ENCODE measurements at places on chromosomes 2 and 18. TPM values are rescaled to one million over a fixed set of nuclear protein-coding genes. Genes with fewer than 3 reads are reported as not detected.

The ARMC9 gene
- total RNA-seq: 68.5 TPM

The RASGRP3 gene
- total RNA-seq: 16.2 TPM

The BOLL gene
- not detected for total RNA-seq

The NDC80 gene
- total RNA-seq: not detected

The PSD4 gene
- 16.9 TPM for total RNA-seq

The POTEJ gene
- total RNA-seq: not detected

The DSC3 gene
- 12.9 TPM for total RNA-seq

The AAMP gene
- total RNA-seq: 97.5 TPM

GRCh38 chr2:234880551-234881211 lies 71.1 kb upstream of the SH3BP4 start:
- no peak overlapping the region for H3K27ac ChIP-seq
- DNase-seq: no peak
- H3K4me3 ChIP-seq: no peak overlapping the region
- peaks cover 6% of the 10 kb centered on the region for H3K4me1 ChIP-seq
- H3K27me3 ChIP-seq: no peaks in the 10 kb centered on the region
- no peaks in the 10 kb centered on the region for H3K36me3 ChIP-seq

DNA sequence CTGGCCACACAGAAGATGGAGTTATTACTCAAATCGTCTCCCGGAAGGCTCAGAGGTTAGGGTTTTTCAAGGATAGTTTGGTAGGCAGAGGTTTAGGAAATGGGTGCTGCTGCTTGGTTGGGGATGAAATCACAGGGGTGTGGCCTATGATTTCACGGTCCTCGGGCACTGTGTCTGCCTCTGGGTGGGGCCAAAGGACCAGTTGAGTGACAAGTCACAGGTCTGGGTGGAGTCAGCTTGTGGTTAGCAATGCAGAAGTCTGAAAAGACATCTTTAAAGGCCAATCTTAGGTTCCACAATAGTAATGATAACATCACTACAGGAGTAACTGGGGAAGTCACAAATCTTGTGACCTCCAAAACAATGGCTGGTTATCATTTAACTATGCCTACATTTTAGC lies 387.8 kb downstream of the ZNF521 start:
- no peak overlapping the region for H3K4me3 ChIP-seq
- no peak overlapping the region for H3K27ac ChIP-seq
- no peak for DNase-seq
- no peaks in the 10 kb centered on the region for H3K4me1 ChIP-seq
- H3K27me3 ChIP-seq: no peaks in the 10 kb centered on the region

- no peaks in the 10 kb centered on the region for H3K36me3 ChIP-seq
- peak overlapping the region; percentile 38 for H3K4me3 ChIP-seq
- H3K4me1 ChIP-seq: peaks cover 84% of the 10 kb centered on the region
- peak overlapping the region; percentile 97 for H3K27ac ChIP-seq
- no peak for DNase-seq
Measured at GRCh38 chr2:109174626-109175349, 45.8 kb downstream of the SH3RF3 start.

DNA sequence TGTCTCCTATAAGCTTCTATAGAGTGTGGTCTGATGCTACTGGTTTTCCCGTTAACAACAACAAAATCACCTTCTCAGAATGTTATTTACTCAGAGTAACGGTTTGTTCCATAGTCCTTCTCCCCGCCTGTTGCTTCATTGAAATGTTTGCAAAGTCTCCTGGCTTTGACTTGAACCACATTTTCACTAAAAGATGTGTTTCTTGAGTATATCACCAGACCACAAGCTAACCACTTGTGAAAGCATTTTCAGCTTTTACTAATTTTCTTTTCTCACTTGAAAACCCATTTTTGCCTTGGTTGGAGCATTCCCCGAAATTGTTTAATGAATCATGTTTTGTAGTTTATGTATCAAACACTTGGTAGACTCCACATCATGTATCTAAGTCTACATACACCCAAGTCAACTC lies 121.2 kb downstream of the DPP4 start:
- H3K4me3 ChIP-seq: no peak overlapping the region
- DNase-seq: no peak
- no peaks in the 10 kb centered on the region for H3K27me3 ChIP-seq
- H3K36me3 ChIP-seq: no peaks in the 10 kb centered on the region
- H3K4me1 ChIP-seq: no peaks in the 10 kb centered on the region

DNA sequence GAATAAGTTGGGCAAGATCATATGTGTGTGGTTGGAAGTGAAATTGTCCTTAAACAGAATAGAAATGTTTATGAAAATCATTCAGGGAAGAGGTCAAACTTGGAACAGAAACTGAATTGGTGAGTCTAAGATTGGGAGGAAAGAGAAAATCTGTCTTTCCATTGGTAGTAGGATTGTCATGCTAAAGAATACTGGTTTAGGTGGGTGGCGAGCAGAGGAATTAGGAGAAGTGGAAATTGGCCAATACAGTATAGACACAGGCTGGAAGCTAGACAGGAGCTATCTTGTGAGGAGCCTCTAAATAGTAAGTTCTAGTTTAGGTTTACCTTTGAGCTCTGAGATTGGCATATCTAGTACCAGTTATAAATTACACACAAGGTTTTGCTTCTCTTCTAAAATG lies 80.9 kb upstream of the KYNU start:
- no peak overlapping the region for H3K27ac ChIP-seq
- no peak overlapping the region for H3K4me3 ChIP-seq
- DNase-seq: no peak
- H3K4me1 ChIP-seq: no peaks in the 10 kb centered on the region
- no peaks in the 10 kb centered on the region for H3K36me3 ChIP-seq

- H3K36me3 ChIP-seq: no peaks in the 10 kb centered on the region
- H3K27me3 ChIP-seq: no peaks in the 10 kb centered on the region
- no peaks in the 10 kb centered on the region for H3K4me1 ChIP-seq
- peak overlapping the region; percentile 20 for H3K27ac ChIP-seq
- no peak for DNase-seq
Measured at GRCh38 chr2:161076936-161077335, 83.3 kb upstream of the TANK start.

GRCh38 chr18:49910986-49911385 lies 97.7 kb upstream of the ACAA2 start:
- no peak overlapping the region for H3K4me3 ChIP-seq
- no peaks in the 10 kb centered on the region for H3K27me3 ChIP-seq
- no peaks in the 10 kb centered on the region for H3K4me1 ChIP-seq
- no peak for DNase-seq
- H3K36me3 ChIP-seq: no peaks in the 10 kb centered on the region

DNA sequence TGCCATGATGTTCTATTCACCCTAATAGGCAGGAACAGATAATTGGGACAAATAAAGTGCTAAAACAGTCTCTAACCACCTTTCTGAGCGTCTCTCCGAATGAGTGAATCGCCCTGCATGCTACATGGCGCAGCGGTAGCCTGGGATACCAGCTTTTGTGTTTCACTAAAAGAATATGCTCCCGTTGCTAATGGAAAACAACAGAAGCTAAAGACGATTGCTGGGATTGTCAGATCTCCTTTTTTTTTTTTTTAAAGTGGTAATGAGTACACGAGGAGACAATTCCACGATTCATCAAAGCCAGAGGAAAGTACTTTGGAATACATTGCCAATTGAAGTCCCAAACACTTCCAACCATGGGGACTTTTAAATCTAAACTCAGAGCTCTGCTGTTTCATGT lies 1815.3 kb upstream of the CELF4 start:
- no peaks in the 10 kb centered on the region for H3K27me3 ChIP-seq
- no peaks in the 10 kb centered on the region for H3K4me1 ChIP-seq
- H3K36me3 ChIP-seq: no peaks in the 10 kb centered on the region
- no peak overlapping the region for H3K4me3 ChIP-seq

DNA sequence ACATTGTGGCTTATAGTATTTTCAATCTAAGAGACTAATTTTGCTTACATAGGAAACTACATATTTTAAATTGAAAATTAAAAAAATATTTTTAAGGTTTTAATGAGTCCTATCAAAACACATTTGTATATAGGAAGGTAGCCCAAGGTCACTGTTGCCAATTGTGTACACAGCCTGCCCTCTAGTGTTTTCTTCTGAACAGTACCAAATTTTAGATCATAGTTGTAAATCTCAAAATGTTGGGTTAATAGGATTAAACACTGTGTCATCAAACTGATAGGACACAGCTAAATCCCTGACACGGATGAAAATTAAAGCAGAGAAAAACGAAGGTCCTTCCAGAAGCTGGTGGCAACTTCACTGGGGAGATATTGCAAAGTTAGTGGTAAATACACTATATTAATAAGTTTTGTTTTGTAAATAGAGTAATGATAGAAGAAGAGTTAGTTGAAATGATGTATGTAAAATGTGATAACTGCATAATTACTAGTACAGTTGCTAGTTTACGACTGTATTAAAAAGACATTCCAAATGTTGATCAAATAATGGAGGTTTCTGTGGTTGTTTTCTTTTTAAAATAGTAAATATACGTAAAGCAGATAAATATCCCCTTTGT lies 19.7 kb downstream of the CLUL1 start:
- no peaks in the 10 kb centered on the region for H3K36me3 ChIP-seq
- H3K27me3 ChIP-seq: no peaks in the 10 kb centered on the region
- H3K27ac ChIP-seq: no peak overlapping the region
- no peak overlapping the region for H3K4me3 ChIP-seq
- H3K4me1 ChIP-seq: no peaks in the 10 kb centered on the region
- DNase-seq: no peak

DNA sequence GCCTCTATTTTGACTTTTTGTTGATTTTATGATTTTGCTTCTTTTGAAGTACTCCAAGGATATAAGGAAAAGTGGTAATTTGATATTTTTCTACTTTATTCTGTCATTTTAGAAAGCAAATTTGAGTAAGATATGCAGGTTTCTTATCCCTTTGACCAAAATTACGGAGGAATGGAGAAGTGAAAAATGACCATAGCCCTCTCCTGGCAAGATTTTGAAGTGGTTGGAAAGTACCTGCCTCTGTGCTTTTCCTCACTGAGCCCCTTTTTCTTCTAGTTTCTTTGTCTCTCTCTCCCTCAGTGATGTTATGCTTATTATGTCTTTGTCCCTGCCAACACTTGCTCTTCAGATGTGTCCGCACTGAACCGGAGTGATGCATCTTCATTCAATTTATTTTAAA lies 898.1 kb downstream of the EPHA4 start:
- no peaks in the 10 kb centered on the region for H3K4me1 ChIP-seq
- H3K36me3 ChIP-seq: no peaks in the 10 kb centered on the region
- H3K4me3 ChIP-seq: no peak overlapping the region
- H3K27me3 ChIP-seq: no peaks in the 10 kb centered on the region

GRCh38 chr2:172013396-172013795 lies 13.6 kb downstream of the METAP1D start:
- no peak for DNase-seq
- no peaks in the 10 kb centered on the region for H3K4me1 ChIP-seq
- H3K36me3 ChIP-seq: no peaks in the 10 kb centered on the region
- H3K27ac ChIP-seq: no peak overlapping the region

DNA sequence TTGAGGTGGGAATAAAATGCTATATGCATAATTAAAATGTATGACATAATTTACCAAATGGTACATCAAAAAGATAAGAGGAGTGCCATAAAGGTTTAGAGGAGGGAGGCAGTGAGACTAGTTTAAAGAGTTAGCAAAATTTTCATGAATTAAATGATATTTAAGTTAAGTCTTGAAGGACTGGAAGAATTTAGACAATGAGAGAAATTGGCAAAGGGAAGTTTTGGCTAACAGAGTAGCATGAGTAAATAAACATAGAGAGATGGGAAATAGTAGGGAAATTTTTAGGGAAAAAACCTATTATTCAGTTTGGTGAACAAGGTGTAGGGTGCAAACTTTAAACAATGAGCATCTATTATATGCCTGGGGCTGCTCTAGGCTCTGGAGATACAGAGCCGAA lies 68.8 kb downstream of the CAVIN2 start:
- H3K4me3 ChIP-seq: no peak overlapping the region
- no peaks in the 10 kb centered on the region for H3K27me3 ChIP-seq
- no peak overlapping the region for H3K27ac ChIP-seq
- no peaks in the 10 kb centered on the region for H3K4me1 ChIP-seq
- H3K36me3 ChIP-seq: no peaks in the 10 kb centered on the region
- DNase-seq: no peak

DNA sequence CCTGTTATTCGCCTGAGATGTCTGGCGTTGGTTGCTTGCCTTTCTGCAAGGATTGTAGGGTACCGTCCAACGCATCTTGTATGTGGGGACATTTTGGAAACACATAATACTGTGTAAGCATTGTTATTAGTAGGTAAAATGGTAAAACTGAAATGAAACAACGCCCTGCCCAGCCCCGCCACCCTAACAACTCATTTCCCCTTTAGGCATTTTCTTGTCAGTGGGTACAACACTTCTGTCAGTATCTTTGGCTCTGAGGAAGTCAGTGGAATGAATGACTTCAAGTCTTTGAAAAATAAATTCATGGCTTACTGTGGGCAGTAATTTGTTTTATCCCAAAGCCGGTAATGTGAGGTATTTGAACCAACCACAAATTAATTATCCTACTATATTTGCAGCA lies 86.0 kb downstream of the FMNL2 start:
- H3K4me1 ChIP-seq: peaks cover 12% of the 10 kb centered on the region
- no peak for DNase-seq
- no peak overlapping the region for H3K27ac ChIP-seq
- H3K4me3 ChIP-seq: no peak overlapping the region
- no peaks in the 10 kb centered on the region for H3K36me3 ChIP-seq

GRCh38 chr2:233424154-233424951 lies 70.1 kb downstream of the DGKD start:
- DNase-seq: peak; percentile 28
- H3K4me3 ChIP-seq: no peak overlapping the region
- peak overlapping the region; percentile 41 for H3K27ac ChIP-seq
- no peaks in the 10 kb centered on the region for H3K27me3 ChIP-seq
- no peaks in the 10 kb centered on the region for H3K36me3 ChIP-seq

- no peaks in the 10 kb centered on the region for H3K4me1 ChIP-seq
- no peak for DNase-seq
- H3K4me3 ChIP-seq: no peak overlapping the region
- no peaks in the 10 kb centered on the region for H3K36me3 ChIP-seq
Measured at GRCh38 chr2:96913398-96914202, 43.7 kb upstream of the SEMA4C start.

DNA sequence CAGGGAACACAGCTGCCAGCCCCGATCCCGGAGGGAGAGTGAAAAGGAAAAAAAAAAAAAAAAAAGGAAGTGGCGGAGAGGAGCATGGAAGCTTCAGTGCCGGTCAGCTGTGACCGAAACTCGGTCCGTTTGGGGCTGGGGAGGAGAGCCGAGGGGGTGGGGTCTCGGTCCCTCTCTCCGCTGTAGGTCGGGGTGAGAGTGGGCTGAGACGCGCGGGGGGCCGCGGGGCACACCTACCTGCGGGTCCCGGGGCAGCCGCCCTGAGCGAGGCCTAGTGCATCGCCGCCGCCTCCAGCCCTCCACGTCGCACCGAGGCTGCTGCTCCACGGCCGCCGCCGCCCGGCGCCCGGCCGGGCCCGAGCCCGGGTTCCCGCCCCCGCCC lies 536 bp downstream of the VPS54 start:
- peaks cover 40% of the 10 kb centered on the region for H3K4me1 ChIP-seq

GRCh38 chr18:46720521-46720920 lies 36.3 kb downstream of the ST8SIA5 start:
- no peak for DNase-seq
- H3K4me3 ChIP-seq: no peak overlapping the region
- no peaks in the 10 kb centered on the region for H3K36me3 ChIP-seq
- H3K4me1 ChIP-seq: peaks cover 11% of the 10 kb centered on the region
- no peaks in the 10 kb centered on the region for H3K27me3 ChIP-seq

- no peaks in the 10 kb centered on the region for H3K27me3 ChIP-seq
- H3K4me3 ChIP-seq: no peak overlapping the region
- H3K36me3 ChIP-seq: peaks cover 9% of the 10 kb centered on the region
- DNase-seq: no peak
- peaks cover 12% of the 10 kb centered on the region for H3K4me1 ChIP-seq
Measured at GRCh38 chr2:100391735-100392515, 25.5 kb downstream of the CHST10 start.

GRCh38 chr2:174012347-174013314 lies 47.5 kb upstream of the SP3 start:
- peak overlapping the region; percentile 97 for H3K27ac ChIP-seq
- peak overlapping the region; percentile 82 for H3K4me3 ChIP-seq
- DNase-seq: no peak
- no peaks in the 10 kb centered on the region for H3K27me3 ChIP-seq
- H3K4me1 ChIP-seq: peaks cover 71% of the 10 kb centered on the region

Measured in thoracic aorta (tissue), 2 donors.